ENCODE measurements at places on chromosomes 3 and 15. TPM values are rescaled to one million over a fixed set of nuclear protein-coding genes. Genes with fewer than 3 reads are reported as not detected.

The DAZL gene
- not detected for total RNA-seq

The GPR62 gene
- 0.27 TPM for total RNA-seq

The CELSR3 gene
- total RNA-seq: 26.3 TPM

The ATP13A3 gene
- 151 TPM for total RNA-seq

The TF gene
- total RNA-seq: 1,294 TPM

The SLC12A8 gene
- total RNA-seq: 4.9 TPM

The TMEM207 gene
- total RNA-seq: not detected

The EDEM1 gene
- total RNA-seq: 25.0 TPM

The ROPN1 gene
- total RNA-seq: not detected

The CYP1A1 gene
- total RNA-seq: 0.55 TPM

The POTEB2 gene
- not detected for total RNA-seq

The ZDHHC19 gene
- not detected for total RNA-seq

The CPLX3 gene
- total RNA-seq: 42.8 TPM

The SLC9C1 gene
- total RNA-seq: 1.5 TPM

The SV2B gene
- total RNA-seq: 112 TPM

The ROBO1 gene
- 90.7 TPM for total RNA-seq

The GHSR gene
- total RNA-seq: not detected

The GUCA1C gene
- 14.0 TPM for total RNA-seq

The ELL3 gene
- total RNA-seq: 5.0 TPM

The EPHB1 gene
- total RNA-seq: 8.7 TPM

The DUT gene
- total RNA-seq: 67.7 TPM

The ZNF385D gene
- 35.0 TPM for total RNA-seq

The ACTC1 gene
- 136 TPM for total RNA-seq

The NSMCE3 gene
- total RNA-seq: 13.7 TPM

The ACAP2 gene
- total RNA-seq: 196 TPM

The ZPLD1 gene
- total RNA-seq: 1.9 TPM

The NR1I2 gene
- total RNA-seq: 0.38 TPM

The CHDH gene
- total RNA-seq: 9.1 TPM

The SENP7 gene
- total RNA-seq: 102 TPM

The QTRT2 gene
- total RNA-seq: 56.1 TPM

The ZCWPW2 gene
- 2.6 TPM for total RNA-seq

The VWA5B2 gene
- total RNA-seq: 1.2 TPM

The LTK gene
- 2.3 TPM for total RNA-seq

The RNU6-1 gene
- total RNA-seq: not detected

The ITPKA gene
- total RNA-seq: 2.6 TPM

The GXYLT2 gene
- total RNA-seq: 33.9 TPM

The CPEB1 gene
- total RNA-seq: 9.8 TPM

The MCTP2 gene
- 8.6 TPM for total RNA-seq

The KLF13 gene
- 34.1 TPM for total RNA-seq

The TBC1D23 gene
- total RNA-seq: 92.7 TPM

The TLR9 gene
- total RNA-seq: not detected

The CLDN16 gene
- total RNA-seq: 0.16 TPM

The CTXND1 gene
- 0.88 TPM for total RNA-seq

The NCKIPSD gene
- 17.0 TPM for total RNA-seq

The FETUB gene
- total RNA-seq: not detected

The HYAL1 gene
- 1.1 TPM for total RNA-seq

The LYZL4 gene
- total RNA-seq: not detected

The GABRB3 gene
- total RNA-seq: 44.0 TPM

The PLA2G4D gene
- not detected for total RNA-seq

The LRRIQ4 gene
- 0.33 TPM for total RNA-seq

The HDC gene
- 3.8 TPM for total RNA-seq

The SCAMP5 gene
- 34.9 TPM for total RNA-seq

Measured in camera-type eye (tissue), 1 donor.